ENCODE measurements at places on chromosomes 5 and 9. TPM values are rescaled to one million over a fixed set of nuclear protein-coding genes. Genes with fewer than 3 reads are reported as not detected.

GRCh38 chr5:144567421-144567780 is 396.7 kb downstream of the KCTD16 start:
- H3K36me3 ChIP-seq = no peaks in the 10 kb centered on the region
- no peak overlapping the region for H3K4me3 ChIP-seq
- H3K27ac ChIP-seq = no peak overlapping the region
- DNase-seq = no peak
- H3K4me1 ChIP-seq = no peaks in the 10 kb centered on the region

- no peaks in the 10 kb centered on the region for H3K36me3 ChIP-seq
- no peak for DNase-seq
- H3K4me3 ChIP-seq = no peak overlapping the region
- peaks cover 2% of the 10 kb centered on the region for H3K4me1 ChIP-seq
- no peaks in the 10 kb centered on the region for H3K27me3 ChIP-seq
These were observed 18.4 kb downstream of the GLRA1 start for GRCh38 chr5:151906246-151906645.

GRCh38 chr5:499233-500209 is 24.7 kb downstream of the SLC9A3 start:
- no peak overlapping the region for H3K27ac ChIP-seq
- peaks cover 47% of the 10 kb centered on the region for H3K27me3 ChIP-seq
- no peaks in the 10 kb centered on the region for H3K36me3 ChIP-seq
- H3K4me3 ChIP-seq = no peak overlapping the region
- DNase-seq = no peak

- H3K27ac ChIP-seq = no peak overlapping the region
- H3K36me3 ChIP-seq = no peaks in the 10 kb centered on the region
- no peak for DNase-seq
- no peaks in the 10 kb centered on the region for H3K27me3 ChIP-seq
These were observed 1027.3 kb upstream of the CDH9 start for GRCh38 chr5:28065656-28066055.

DNA sequence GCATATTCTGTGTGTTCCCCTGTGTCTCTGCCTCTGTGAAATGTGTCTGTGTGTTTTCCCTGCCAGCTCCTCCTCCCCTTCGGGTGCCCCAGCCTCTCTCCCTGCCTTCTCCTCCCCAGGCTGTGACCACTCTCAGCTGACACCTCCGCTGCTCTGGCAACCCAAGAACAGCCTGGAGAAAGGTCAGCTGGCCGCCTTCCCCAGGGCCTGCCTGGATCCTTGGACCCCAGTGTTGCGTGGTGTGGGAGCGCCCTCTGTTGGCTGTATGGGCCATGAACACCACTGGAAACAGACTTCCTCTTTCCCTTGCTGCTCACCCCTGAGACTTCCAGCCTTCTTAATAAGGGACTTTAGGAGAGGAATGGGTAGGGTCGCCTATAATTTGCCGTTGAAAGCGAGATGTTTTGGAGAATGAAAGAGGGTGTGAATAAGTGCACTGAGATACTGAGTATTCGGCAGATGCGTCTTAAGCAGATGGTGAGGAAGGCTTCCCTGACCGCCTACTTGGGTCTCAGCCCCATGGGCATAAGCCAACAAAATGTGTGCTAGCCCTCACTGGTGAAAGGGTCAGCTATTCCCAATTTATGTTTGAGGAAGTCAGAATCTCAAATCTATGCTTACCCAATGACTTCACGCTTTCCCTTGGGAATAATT is 114.9 kb upstream of the TRIM32 start:
- no peaks in the 10 kb centered on the region for H3K27me3 ChIP-seq
- no peak overlapping the region for H3K4me3 ChIP-seq
- H3K27ac ChIP-seq = no peak overlapping the region

DNA sequence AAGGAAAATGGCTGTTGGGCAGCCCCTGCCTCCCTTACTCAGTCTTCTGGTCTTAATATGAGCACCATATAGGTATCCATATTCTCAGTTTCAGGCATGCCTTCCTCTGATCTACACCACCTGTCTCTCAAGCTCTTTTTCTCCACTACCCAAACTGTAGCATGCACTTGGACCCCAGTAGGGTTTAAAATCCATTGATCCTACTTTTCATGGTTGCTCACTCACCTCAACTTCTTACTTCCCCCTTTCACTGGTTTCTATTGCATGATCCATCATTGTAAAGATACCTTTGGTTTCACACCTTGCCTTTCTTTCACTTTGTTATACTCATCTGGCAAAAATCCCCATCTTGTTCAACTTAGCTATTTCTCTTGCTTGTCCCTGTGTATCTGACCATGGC is 159.4 kb downstream of the KDM4C start:
- peaks cover 4% of the 10 kb centered on the region for H3K36me3 ChIP-seq
- H3K4me3 ChIP-seq = no peak overlapping the region
- H3K4me1 ChIP-seq = peaks cover 15% of the 10 kb centered on the region
- DNase-seq = no peak
- H3K27me3 ChIP-seq = no peaks in the 10 kb centered on the region

DNA sequence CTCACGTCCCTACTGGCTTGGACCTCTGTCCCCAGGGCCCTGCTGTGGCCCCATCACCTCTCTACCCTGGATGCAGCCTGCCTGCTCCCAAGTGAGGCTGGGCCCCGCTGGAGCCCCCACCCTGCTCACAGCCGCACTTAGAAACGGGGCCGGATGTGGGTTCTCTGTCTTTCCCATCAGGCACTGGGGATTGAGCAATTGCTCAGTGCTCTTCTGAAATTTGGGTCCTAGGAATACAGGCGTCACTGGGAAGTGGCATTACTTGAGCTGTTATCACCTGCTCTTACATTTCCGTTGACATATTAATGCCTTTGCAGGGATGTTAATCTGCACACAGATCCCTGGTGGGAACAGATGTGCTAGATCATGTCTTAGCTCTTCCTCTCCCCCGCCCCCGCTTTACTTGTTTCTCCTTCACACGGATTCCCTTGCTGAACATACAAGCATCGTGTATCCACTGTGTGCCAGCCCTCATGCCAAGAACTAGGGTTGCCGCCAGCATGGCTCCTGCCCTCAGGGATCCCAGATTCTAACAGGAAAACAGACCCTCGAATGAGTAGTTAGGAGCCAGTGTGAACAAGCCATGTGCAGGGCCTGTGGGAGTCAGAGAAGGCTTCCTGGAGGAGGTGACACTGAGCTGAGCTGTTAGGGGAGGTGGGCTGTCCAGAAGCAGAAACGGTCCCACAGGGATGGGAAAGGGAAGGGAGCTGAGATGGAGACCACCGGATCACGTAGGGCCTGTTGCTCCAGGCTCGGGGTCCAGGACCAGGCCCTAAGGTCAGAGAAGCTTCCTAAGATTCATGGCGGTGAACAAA is 65.1 kb downstream of the NEK6 start:
- H3K27me3 ChIP-seq = no peaks in the 10 kb centered on the region
- DNase-seq = no peak
- H3K4me1 ChIP-seq = peaks cover 3% of the 10 kb centered on the region
- H3K27ac ChIP-seq = no peak overlapping the region
- H3K4me3 ChIP-seq = no peak overlapping the region
- peaks cover 85% of the 10 kb centered on the region for H3K36me3 ChIP-seq

DNA sequence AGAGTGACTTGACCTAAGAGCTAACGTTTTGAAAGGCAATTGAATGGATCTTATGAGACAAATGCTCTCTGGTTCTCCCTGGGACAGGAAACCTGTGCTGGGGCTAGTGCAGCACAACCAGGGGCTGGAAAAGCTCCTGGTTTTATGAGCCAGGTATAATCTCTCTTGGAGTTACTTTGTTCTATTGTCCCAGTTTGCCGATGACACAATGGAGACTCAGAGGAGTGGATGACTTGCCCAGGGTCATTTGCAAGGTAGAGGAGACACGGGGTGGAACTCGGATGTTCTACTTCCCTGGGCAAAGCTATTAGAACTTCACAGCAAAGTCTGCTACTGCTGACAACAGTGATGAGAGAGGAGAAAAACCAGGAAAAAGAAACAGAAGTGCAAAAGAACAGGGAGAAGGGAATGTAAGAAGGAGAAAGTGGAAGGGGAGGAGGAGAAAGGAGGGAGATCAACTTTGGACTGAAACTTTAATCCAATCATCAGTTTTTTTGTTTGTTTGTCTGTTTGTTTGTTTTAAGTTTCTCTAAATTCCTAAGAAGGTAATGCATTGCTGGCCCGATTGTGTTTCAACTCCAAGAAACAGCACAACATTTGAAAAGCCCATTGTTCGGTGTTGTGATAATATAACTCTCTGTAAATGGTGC is 7.4 kb upstream of the GSN start:
- no peak overlapping the region for H3K27ac ChIP-seq
- H3K27me3 ChIP-seq = no peaks in the 10 kb centered on the region
- no peak overlapping the region for H3K4me3 ChIP-seq
- no peak for DNase-seq

DNA sequence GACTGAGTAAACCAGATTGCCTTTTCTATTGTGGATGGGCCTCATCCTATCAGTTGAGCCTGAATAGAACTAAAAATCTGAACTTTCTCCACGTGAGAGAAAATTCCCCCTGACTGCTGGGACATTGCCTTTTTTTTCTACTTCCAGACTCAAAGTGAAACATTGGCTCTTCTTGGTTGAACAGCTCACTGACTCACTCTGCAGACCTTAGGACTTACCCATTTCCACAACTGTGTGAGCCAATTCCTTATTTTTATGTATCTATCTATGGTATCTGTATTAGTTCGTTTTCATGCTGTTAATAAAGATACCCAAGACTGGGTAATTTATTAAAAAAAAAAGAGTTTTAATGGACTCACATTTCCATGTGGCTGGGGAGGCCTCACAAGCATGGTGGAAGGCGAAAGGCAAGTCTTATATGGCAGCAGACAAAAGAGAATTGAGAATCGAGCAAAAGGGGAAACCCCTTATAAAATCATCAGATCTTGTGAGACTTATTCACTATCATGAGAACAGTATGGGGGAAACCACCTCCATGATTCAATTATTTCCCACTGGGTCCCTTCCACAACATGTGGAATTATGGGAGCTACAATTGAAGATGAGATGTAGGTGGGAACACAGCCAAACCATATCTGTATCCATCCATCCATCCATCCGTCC is 306.7 kb upstream of the SLC24A2 start:
- H3K27me3 ChIP-seq = no peaks in the 10 kb centered on the region
- H3K27ac ChIP-seq = no peak overlapping the region
- no peak for DNase-seq

DNA sequence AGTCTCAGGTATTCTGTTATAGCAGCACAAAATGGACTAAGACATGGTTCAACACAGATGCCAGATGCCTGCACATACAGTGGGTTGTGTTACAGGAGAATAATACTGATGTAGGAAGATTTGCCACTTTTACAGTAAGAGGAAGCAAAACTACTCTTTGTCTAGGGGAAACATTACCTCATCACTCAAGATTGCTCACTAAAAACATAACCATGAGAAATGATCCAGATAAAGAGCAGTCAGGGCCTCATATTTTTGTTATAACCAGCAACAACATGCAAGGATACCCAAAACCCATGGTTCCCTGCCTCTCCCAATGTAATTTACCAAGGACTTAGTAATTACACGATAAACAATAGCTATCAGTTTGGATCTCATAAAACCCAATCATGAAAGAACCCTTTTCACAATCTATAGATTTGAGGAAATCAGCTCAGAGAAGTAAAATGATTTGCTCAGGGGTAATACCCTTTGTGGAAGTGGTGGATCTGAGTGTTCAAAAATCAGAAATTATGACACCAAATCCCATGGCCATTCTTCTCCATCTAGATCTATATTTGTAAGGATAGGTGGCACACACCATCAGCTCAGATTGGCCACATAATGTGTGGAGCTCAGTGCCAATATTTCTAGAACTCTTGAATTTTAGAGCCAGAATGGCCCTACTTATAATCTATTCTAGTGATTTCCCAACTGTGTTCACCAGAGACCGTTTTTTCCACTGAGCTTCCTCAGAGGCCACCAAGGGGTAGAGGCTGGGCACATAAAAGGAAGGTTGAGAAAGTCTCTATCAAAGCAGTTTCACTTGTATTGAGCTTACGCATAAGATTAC is 27.8 kb downstream of the DPYSL3 start:
- no peaks in the 10 kb centered on the region for H3K36me3 ChIP-seq
- no peaks in the 10 kb centered on the region for H3K27me3 ChIP-seq
- no peak overlapping the region for H3K4me3 ChIP-seq
- H3K27ac ChIP-seq = peak overlapping the region; percentile 93

GRCh38 chr5:93583439-93583767 is 381 bp downstream of the NR2F1 start:
- no peaks in the 10 kb centered on the region for H3K36me3 ChIP-seq
- H3K27me3 ChIP-seq = peaks cover 83% of the 10 kb centered on the region
- H3K4me1 ChIP-seq = peaks cover 24% of the 10 kb centered on the region
- no peak for DNase-seq
- peak overlapping the region; percentile 51 for H3K4me3 ChIP-seq

DNA sequence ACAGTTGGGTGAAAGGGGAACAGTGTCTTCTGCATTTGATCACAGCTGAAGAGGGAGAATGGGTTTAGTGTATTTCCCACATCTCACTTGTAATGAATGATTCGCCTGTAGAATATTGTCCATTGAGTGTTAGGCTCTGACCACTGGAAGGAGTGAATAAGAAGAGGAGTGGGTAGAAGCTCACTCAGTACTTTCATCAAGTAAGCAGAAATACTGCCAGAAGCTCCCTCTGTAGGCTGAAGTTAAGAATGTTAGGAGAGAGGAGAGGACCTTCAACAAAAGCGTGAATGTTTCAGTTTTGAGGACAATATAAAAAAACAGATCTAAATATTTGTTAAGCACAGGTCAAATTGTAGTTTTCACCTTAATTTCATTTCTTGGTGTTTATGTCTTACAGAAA is 27.5 kb downstream of the FSD1L start:
- no peak overlapping the region for H3K27ac ChIP-seq
- H3K4me3 ChIP-seq = no peak overlapping the region
- H3K36me3 ChIP-seq = peaks cover 11% of the 10 kb centered on the region
- H3K27me3 ChIP-seq = no peaks in the 10 kb centered on the region
- H3K4me1 ChIP-seq = no peaks in the 10 kb centered on the region

- no peak for DNase-seq
- no peak overlapping the region for H3K4me3 ChIP-seq
- H3K36me3 ChIP-seq = no peaks in the 10 kb centered on the region
- peaks cover 3% of the 10 kb centered on the region for H3K27me3 ChIP-seq
These were observed 239.9 kb downstream of the FSTL4 start for GRCh38 chr5:133372293-133372937.

- no peak overlapping the region for H3K4me3 ChIP-seq
- no peaks in the 10 kb centered on the region for H3K4me1 ChIP-seq
- no peaks in the 10 kb centered on the region for H3K27me3 ChIP-seq
These were observed 48.1 kb upstream of the TDRD7 start for GRCh38 chr9:97363661-97364299.

- no peak overlapping the region for H3K27ac ChIP-seq
- H3K4me3 ChIP-seq = no peak overlapping the region
- no peaks in the 10 kb centered on the region for H3K27me3 ChIP-seq
These were observed 36.5 kb downstream of the ZCCHC7 start for GRCh38 chr9:37156781-37157356.

Gene TAF7
- total RNA-seq = 110 TPM

Gene JAKMIP2
- 0.71 TPM for total RNA-seq

Gene EFNA5
- 29.8 TPM for total RNA-seq

Gene SPRY4
- 10.2 TPM for total RNA-seq

Gene GTF2H2C
- 17.9 TPM for total RNA-seq

Gene KIF4B
- 0.11 TPM for total RNA-seq

Gene PCDHGB2
- total RNA-seq = 11.5 TPM

Gene HAVCR2
- 1.0 TPM for total RNA-seq
